Fibroblast of the conjunctiva (primary cell): ENCODE measurements at places on chromosomes 1 and 21.
A peak's percentile ranks its signal among the peaks of the same experiment; 100 is the strongest.

DNA sequence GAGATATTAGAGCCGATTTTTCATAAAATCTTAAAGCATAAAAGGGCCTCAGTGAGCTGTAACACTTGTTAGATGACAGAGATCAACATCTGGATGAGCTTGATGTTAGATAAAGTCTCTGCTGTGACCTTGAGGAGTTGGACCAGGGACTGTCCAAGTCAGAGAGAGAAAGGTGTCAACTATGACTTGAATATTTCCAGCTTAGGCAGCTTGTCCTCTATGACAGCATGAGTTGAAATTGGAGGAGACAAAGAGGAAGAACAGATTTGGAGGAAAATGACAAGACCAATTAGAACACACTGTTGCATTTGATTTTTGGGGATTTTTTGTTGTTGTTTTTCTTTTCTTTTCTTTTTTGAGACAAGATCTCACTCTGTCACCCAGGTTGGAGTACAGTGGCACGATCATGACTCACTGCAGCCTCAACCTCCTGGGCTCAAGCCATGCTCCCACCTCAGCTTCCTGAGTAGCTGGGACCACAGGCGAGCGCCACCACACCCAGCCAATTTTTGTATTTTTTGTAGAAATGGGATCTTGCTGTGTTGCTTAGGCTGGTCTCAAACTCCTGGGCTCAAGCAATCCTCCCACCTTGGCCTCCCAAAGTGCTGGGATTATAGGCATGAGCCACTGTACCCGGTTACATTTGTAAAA lies 35.3 kb upstream of the CLIC4 start:
- no peak for DNase-seq

DNA sequence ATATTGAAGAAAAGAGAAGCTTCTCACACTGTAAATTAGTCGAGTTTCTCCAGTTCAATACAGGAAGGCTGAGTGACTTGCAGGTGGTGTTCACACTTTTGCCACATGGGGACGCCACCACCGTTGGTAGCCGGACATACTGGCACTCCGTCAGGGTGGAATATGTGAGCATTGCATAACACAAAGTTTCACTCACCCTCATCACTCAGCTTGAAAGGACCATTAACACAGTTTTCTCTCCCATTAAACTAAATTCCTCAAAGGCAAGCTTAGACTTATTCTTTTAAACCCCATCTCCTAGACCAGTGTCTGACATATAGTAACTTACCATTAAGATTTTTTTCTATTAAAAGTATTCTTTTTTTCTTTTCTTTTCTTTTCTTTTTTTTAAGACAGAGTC lies 105.3 kb upstream of the SERBP1 start:
- peak; percentile 82 for DNase-seq

- no peak for DNase-seq
Observed at GRCh38 chr1:116667575-116668105, at the start of gene IGSF3. Gene IGSF3 (minus strand): TSS chr1:116667733. CDS start chr1:116666326, 1,407 bp downstream.

GRCh38 chr1:206557636-206558473 lies 50.5 kb downstream of the RASSF5 start:
- DNase-seq, result no peak

- DNase-seq, result no peak
Observed at GRCh38 chr1:203286161-203286984, 18.9 kb upstream of the BTG2 start.

- no peak for DNase-seq
Observed at GRCh38 chr21:25963181-25963580, 207.4 kb downstream of the APP start.

DNA sequence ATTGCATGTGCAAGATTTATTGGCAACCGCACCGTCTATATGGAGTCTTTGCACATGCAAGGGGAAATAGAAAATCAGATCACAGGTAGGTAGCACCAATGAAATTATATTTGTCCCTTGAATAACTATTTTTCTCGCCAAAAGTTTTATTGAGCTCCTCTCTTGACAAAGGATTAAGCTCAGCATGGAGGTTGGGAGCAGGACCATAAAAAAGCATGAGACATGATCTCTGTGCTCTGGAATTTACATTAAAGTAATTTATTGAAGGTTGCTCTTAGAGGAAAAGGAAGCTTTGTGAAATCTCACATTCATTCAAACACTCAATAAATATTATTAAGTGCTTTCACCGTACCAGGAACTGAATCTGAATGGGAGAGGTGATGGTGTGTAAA lies 66.0 kb upstream of the UBE2U start:
- DNase-seq, result no peak

DNA sequence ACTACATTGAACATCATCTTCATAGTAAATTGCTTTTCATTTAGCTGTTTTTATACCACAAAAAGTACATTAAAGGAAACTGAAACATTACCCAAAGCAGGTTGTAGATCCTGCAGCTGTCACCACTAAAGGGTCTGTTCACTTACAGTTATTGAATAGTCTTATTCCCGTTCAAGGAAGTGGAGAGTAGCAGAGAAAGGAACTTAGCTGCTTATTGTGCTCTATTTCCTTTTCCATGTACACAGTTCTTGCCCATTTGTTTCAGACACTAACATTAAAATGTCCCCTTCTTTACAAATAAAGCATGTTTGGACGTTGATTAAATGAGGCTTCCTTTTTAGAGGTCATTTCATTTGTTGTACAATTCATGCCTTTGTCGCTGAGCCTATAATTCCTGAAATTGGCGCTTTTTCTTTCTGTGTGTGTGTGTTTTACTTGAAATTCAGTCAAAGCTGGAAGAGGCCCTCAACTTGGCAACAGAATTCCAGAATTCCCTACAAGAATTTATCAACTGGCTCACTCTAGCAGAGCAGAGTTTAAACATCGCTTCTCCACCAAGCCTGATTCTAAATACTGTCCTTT lies 44.4 kb upstream of the BMP8A start:
- DNase-seq, result no peak

- DNase-seq, result no peak
Observed at GRCh38 chr1:145995148-145995881, 1.1 kb downstream of the TXNIP start.

DNA sequence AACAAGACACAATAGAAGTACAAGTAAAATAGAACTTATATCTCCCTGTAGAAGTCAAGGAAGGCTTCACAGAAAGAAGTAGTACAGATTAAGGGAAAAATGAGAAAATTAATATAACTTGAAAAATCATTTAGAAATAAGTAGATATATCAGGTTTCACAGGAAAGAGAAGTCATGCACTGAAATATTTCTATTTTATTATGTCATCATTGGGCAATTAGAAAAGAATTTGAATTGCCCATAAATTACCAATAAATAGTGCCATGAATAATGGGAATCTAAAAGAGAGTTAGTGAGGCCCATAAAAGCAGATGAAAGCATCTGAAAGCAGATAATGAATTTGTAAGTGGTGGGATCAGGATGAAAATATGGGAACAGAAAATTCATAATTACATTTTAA lies 1597.8 kb downstream of the PLA2G4A start:
- DNase-seq, result no peak

GRCh38 chr1:230113593-230114236 lies 46.7 kb downstream of the GALNT2 start:
- DNase-seq, result peak; percentile 66

DNA sequence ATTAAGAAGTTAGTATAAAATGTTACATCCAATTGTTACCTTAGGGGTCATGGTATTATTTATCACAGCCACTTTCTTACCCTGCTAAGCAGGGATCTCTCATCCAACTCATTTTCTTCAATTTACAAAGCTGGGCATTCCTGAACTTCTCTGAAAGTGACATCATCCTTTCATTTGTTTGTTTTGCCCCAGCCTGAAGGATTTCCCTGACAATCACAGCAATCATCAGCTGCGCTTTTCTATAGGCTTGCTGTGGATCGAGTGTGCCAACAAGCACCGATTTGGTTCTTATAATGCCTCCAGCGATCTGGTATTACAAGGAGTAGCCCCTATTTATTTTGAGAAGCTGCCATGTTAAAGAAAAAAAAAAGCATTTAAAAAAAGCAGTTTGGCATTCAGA lies 240.2 kb downstream of the USH2A start:
- DNase-seq, result no peak

DNA sequence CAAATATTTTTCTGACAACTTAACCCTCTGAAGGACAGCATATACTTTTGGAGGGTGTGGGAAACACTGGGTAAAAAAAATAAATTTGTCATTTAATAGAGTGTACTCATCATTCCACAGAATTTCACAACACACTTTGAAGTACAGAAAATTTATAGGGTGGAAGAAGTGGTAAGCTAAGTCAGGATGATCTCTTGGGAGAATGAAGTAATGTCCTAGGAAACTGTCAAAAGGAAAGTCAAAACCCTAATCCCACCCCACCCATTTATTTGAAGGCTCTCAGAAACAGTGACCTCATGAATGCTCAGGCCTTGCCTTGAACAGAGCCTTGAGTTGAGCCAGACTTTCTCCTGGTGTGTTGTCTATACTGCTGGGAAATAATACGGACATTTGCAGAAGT lies 7.3 kb upstream of the UAP1 start:
- no peak for DNase-seq

- DNase-seq, result no peak
Observed at GRCh38 chr1:153633161-153633753, 609 bp upstream of the CHTOP start.

- DNase-seq, result no peak
Observed at GRCh38 chr21:35136586-35137219, 87.6 kb upstream of the RUNX1 start.

DNA sequence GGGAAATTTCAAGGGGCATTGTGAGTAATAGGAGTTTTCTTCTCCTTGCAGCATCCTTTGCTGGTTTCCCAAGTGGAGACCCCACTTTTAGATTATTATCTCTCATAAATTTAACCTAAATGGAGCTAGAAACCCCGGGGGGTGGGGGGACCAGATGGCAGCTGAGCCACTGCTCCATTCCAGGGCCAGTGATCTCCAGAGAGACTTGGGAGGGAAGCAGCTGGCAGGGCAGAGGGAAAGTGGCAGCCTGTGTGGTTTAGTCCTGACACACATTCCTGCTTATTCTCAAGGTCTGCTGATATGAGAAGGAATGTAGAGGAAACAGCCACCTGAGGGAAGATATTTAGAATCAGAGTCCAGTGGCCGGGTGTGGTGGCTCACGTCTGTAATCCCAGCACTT lies 16.3 kb downstream of the PCP4L1 start:
- no peak for DNase-seq

DNA sequence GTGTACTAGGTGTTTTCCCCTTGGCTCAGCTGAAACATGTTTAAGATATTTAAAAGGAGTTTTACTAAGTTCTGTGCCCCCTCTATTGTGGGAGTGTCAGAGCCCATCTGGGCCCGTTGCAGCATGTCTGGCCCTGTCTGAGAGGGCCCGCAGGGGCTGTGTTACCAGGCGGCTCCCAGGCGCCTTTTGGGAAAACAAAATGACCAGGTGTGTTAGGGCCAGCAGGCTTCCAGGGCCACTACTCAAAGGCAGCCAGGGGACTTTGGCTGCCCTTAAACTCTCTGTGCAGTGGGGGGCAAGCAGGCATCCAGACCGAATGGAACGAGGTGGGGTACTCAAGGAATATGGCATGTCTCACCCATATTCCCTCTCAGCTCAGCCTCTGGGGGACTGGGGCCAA lies 111.7 kb downstream of the KCNN3 start:
- DNase-seq, result no peak

DNA sequence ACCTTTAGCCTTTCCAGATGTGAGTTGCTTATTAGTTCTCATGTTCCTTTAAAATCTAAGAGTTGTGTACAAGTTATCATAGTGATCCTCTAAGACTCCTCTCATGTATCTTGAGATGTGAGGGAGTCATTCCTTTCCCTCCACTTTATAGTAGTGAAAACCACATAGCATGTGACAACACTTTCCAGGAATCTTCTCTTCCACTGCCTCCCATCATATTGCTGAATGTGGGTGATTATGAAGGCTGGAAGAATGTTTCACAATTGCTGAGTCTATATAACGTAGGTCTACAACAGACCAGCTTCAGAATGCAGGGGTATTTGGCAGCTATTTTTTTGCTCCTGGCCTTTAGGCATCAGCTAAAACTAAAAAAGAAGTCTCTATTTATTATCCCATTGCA lies 44.7 kb upstream of the LRRC7 start:
- no peak for DNase-seq

- no peak for DNase-seq
Observed at GRCh38 chr1:17678011-17678410, 77.1 kb upstream of the ACTL8 start.

DNA sequence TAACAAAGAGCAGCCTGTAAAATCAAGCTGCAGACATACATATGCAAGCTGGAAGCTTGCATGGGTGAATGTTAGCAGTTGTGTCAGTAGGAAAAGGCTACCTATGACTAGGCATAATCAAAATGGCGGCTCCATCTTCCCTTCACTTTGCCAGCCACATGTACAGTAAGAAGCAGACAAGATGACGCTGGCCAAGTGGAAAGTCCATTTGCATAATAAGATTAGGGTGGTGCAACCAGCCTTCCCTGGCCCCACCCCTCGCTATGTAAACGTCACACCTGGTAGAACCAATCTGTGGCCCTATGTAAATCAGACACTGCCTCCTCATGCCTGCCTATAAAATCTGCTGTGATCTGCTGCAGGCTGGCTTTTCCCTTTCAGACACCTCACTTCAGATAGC lies 171.9 kb upstream of the USP25 start:
- no peak for DNase-seq

DNA sequence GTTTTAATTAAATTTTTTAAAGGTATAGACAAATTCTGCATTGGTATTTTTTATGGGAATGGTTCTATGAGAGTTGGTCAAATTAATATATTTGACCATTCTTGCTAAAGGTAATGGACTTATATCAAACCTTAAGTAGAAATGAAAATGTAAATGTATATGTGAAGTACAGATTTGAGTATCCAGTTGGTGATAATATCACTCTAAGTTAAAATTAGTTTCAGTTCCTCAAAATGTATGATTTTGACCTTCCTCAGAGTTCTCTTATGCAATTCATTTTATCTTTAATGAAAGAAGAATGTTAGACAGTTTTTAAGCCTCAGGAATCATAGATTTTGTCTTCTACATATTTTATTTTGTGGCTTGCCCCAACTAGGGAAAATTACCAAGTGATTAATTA lies 1291.5 kb upstream of the B3GALT2 start:
- no peak for DNase-seq

- peak; percentile 66 for DNase-seq
Observed at GRCh38 chr1:84301004-84301784, at the start of gene SAMD13. Gene SAMD13 (plus strand): TSS chr1:84301708. CDS start chr1:84303235, 1,527 bp downstream.

DNA sequence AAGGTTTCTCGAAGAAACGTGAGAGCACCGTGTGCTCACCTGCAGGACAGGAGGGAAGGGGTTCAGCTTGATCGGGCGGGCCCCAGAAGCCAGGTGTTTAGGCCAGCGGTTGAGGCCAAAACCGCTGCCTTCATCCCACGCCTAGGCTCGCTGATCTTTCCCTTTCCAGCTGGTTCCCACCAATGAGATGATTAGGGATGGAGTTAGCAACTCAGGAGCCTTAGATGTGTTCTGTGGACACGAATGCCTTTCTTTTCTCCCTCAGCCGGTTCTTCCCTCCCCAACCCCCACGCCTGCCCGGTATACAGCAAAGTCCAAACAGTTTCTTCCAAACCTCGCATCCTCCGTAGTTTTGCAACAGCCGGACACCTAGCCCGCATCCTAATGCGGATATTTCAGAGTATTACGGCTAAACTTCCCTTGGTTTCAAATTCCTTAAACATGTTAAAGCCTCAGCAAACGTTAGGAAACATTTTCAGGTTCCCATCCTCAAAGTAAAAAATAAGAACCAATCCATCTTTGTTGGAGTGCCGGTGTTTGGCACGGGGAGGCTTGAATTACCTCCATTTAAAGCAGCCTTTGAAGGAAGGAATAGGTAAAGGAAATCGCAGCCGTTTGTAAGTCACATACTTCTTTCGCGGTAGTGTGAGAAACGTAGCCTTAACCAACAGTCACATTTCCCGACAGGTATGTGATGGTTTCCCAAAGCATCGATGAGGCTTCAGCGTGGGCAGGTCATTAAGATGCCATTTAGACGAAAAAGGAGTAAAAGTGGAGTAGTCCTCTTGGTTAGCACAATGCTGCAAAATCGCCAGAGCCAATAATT lies 1.1 kb downstream of the LRRC8C start:
- DNase-seq, result no peak
